ENCODE measurements at places on chromosomes 3 and 15.

DNA sequence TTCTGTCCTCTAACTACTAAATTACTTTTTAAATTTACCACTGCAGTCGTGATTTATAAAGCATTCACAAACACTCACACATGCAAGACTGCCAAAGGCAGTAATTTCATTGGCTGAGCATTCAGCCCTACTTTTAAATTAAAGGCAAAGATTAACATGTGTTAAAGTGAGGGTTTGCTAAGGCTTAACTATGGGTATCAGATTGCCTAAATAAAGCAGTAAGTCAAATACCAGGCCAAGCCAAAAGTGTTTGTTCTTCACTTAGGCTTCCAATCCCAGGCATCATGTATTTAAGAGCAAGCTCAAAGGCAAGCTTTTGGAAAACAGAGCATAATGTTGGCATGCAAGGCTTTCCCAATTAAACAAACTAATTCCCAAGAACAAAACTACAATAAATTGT, 187.3 kb downstream of the SUCNR1 start:
- no peak for DNase-seq

DNA sequence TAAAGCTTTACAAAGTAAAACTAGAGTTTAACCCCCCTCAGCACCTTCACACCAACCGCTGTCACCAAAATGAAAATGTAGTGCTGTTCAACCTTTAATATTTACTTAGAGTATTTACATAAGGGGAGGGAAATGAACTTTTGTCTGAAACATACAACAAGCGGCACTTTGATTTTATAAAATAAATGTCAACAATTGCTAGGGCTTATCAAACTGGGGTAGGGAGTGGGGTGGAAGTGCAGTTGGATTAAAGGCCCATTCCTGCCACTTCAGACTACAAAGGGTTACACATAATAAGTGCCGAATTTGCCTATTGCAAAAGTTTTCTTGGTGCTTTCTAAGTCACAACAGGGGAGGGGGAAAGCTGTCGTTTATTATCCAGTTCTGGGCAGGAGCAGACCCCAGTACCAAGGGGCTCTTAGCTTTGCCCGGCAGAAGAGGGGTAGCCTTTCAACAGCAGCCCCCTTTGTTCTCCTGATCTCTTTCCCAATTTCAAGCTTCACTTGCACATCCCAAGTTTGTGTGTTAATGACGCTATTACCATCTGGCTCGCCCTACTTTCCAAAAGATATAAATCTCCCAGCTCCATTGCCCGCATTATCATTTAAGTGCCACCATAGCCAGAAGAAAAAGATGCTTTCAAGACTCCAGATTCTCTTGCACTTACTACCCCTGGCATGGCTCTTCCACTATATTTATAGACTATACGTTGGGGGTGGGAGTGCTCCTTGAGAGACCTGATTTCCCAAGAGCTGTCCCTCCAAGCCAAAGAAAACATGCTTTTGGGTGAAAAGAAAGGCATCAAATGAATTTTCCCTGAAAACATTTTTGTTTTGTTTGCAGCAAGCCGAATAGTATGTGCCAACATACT, 17.0 kb downstream of the SOX2 start:
- no peak for DNase-seq

DNA sequence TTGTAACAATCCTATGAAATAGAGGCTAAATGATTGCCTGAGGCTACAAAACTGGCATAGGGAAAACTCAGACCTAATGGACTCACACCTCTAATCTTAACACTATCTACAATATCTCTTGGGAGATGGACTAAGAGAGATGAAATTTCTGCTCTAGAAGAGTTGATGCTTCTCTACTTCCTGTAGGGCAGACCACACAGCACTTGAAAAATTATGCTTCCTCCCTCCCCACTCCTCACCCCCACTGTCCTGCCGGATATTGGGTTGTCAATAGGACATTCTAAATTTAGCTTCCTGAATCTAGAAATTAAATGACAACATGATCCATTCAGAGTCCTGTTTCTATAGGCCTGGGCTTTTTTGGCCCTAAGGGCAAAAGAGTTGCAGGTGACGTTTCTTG, 295.6 kb downstream of the GAP43 start:
- DNase-seq: no peak

DNA sequence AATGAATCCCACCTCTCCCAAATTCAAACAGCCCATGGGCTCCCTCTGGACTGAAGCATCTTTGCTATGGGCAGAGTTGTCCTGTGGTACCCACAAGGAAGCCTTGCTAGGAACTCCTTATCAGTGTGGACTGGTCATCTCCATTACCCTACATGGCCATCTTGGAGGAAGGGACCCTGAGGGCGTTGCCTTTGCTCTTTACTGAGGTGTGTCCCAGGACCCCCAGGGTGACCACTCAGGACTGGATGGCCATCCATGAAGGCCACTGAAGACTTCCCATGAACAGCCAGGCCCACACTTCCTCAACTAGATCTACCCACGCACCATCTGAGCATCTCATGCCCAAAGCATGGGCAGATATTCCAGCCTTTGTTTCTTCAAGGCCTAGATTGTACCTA, 20.0 kb downstream of the RTP3 start:
- no peak for DNase-seq

GRCh38 chr3:98521897-98522543, 682 bp downstream of the CLDND1 start:
- DNase-seq: peak; percentile 20

- no peak for DNase-seq
Observed at GRCh38 chr3:54818486-54818885, 109.4 kb downstream of the LRTM1 start.

DNA sequence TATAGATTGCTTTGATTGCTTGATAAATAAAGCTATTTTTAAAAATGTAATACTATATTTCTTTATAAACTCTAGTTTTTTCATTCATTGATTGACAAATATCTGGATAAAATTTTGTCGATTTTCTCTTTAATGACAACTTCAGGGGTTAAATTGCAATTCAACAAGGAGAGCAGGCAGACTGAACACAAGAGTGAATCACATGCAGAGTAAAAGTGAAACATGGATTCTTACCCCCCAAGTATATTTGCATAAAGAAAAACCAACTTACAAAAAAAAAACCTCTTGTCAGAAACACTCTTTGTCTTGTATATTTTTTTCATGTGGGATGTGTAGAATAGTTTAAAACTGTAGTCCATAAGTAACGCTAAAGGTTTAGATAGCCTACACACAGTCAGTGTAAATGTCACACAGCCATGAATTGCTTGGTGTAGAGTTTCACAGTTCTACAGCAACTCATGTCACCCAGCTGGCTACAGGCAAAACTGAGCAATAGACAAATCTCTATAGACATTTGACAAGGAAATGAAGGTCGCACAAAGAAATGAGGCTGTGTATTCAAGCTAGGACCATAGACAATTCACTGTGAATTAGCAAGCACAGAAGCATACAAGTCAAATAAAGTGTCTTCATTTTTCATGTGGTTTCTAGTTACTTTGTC, 141.6 kb downstream of the THRB start:
- no peak for DNase-seq

DNA sequence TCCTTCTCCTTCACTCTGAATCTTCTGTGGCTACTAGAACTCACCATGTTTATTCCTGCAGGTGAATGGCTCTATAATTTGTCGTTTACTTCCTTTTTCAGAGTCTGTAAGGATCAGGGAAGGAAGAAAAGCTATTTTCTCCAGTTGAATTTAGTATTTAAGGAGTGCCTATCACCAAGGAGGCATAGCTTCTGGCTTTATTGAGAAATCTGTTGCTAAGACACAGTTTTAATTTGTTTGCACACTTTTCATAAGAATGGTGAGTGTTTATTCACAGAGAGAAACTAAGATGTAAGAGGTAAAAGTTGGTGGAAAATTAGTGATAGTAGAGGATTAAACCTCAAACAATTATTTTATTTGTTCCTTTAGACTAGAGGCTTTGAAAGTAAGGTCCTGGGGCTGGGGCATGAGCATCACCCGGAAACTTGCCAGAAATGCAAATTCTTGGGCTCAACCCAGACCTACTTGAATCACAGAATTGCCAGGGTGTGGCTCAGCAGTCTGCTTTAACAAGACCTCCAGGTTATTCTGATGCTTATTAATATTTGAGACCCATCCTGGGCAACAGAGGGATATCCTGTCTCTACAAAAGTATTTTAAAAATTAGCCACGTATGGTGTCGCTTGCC, 461.3 kb downstream of the AGBL1 start:
- DNase-seq: no peak
